ENCODE measurements at places on chromosomes 11 and 22. TPM values are rescaled to one million over a fixed set of nuclear protein-coding genes. Genes with fewer than 3 reads are reported as not detected.

Gene BCO2
- total RNA-seq: 21.1 TPM

Gene SLC22A12
- not detected for total RNA-seq

Gene OR56B4
- not detected for total RNA-seq

Gene MMP7
- total RNA-seq: 9.5 TPM

Gene P2RY2
- total RNA-seq: 25.6 TPM

Gene FAM227A
- 1.9 TPM for total RNA-seq

Gene AIFM3
- 0.21 TPM for total RNA-seq

Gene TRMT2A
- total RNA-seq: 40.4 TPM

Data from tongue (tissue), 3 donors.